ENCODE measurements at places on chromosomes 12 and 14. TPM values are rescaled to one million over a fixed set of nuclear protein-coding genes. Genes with fewer than 3 reads are reported as not detected.

GRCh38 chr12:97299847-97300246 is 162.8 kb upstream of the RMST start:
- H3K4me3 ChIP-seq = no peak overlapping the region
- no peaks in the 10 kb centered on the region for H3K4me1 ChIP-seq
- DNase-seq = no peak
- H3K27ac ChIP-seq = no peak overlapping the region
- peaks cover 5% of the 10 kb centered on the region for H3K27me3 ChIP-seq

GRCh38 chr14:23539248-23540140 is 12.1 kb downstream of the ZFHX2 start:
- no peak overlapping the region for H3K4me3 ChIP-seq
- no peak overlapping the region for H3K27ac ChIP-seq
- peaks cover 6% of the 10 kb centered on the region for H3K4me1 ChIP-seq
- H3K36me3 ChIP-seq = no peaks in the 10 kb centered on the region
- H3K27me3 ChIP-seq = no peaks in the 10 kb centered on the region

VRTN gene
- not detected for total RNA-seq

SUPT16H gene
- 174 TPM for total RNA-seq

FGFR1OP2 gene
- total RNA-seq = 45.7 TPM

GPR132 gene
- total RNA-seq = 31.5 TPM

CRIP2 gene
- 0.37 TPM for total RNA-seq

GRCh38 chr14:85573406-85573805 is 43.5 kb downstream of the FLRT2 start:
- H3K4me1 ChIP-seq = no peaks in the 10 kb centered on the region
- H3K4me3 ChIP-seq = no peak overlapping the region
- no peak for DNase-seq
- no peaks in the 10 kb centered on the region for H3K27me3 ChIP-seq
- H3K27ac ChIP-seq = no peak overlapping the region
- H3K36me3 ChIP-seq = no peaks in the 10 kb centered on the region

DNA sequence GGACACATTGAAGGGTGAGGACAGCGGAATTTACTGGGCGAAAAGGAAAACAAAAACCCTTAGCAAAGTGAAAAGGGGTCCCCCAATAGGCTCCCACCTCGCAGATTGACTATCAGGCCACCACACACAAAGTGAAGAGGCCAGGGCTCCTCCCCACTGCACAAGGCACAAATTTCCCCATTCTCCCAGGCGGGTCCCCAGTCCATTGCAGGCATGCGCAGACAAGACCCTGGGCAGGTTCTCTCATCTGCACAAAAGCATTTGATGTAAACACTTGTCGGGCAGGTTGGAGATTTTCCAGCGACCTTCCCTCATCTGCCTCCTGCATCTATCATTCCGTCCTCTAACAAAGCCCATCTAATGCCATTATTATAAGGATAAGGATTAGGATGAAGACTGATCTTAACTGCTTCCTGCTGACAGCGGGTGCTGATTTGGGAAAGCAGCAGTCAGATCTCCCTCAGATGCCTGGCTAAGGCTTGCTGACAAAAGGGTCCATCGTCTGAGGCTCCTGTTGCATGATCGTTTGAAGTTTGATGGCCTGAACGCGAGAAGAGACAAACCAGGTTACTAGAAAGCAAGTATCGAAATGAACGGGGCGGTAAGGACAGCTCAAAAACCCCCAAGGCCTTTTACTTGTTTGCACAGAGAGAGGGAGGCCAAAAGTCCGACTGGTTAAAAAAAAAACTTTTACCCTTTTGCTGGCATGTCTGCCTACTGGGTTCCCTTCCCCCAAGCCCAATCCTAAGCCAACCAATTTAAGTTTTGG is 14.4 kb downstream of the ASCL4 start:
- H3K4me3 ChIP-seq = no peak overlapping the region
- peaks cover 7% of the 10 kb centered on the region for H3K27me3 ChIP-seq
- H3K36me3 ChIP-seq = no peaks in the 10 kb centered on the region
- no peak overlapping the region for H3K27ac ChIP-seq
- no peak for DNase-seq

- no peak for DNase-seq
- H3K36me3 ChIP-seq = no peaks in the 10 kb centered on the region
- H3K4me1 ChIP-seq = no peaks in the 10 kb centered on the region
- H3K4me3 ChIP-seq = no peak overlapping the region
- peaks cover 2% of the 10 kb centered on the region for H3K27me3 ChIP-seq
These were observed 70.9 kb downstream of the STXBP6 start for GRCh38 chr14:24978862-24979724.

DNA sequence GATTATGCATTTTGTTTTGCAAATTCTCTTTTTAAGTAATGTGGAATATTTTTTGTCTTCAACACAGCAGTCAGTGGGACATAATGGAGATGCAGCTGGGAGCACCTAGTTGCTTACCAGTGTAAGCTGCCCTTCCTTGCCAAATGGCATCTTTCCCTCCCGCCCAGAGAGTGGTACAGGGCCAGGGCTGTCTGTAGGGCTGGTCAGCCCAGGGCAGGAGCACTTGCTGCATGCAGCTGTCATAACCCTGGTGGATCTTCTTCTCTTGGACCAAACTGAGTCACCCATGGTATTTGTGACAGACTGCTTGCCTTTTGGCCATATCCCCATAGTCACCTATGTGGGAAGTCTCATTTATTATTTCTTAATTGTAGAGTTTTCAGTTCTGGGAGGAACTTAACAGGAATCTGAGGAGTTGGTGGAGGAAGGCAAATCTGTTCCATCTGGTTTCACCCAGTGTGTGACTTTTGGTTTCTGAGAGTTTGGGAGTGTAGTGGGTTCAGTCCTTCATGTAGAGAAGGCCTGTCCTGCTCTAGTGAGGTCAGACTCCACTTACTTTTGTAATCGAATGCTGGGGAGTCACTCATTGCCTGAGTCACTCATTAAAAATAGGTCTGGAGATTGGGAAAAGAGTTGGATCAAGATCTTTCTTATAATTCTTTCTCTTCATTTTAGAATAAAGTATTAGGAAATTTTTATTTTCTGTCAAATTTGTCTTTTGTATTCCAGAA is 62.0 kb upstream of the ASPG start:
- peaks cover 16% of the 10 kb centered on the region for H3K27me3 ChIP-seq
- no peaks in the 10 kb centered on the region for H3K36me3 ChIP-seq

GRCh38 chr14:39683691-39684260 is 251.5 kb upstream of the FBXO33 start:
- no peaks in the 10 kb centered on the region for H3K27me3 ChIP-seq
- no peaks in the 10 kb centered on the region for H3K4me1 ChIP-seq
- no peak overlapping the region for H3K27ac ChIP-seq
- no peak overlapping the region for H3K4me3 ChIP-seq
- H3K36me3 ChIP-seq = no peaks in the 10 kb centered on the region

FOXN4 gene
- not detected for total RNA-seq

STAB2 gene
- total RNA-seq = not detected

RAD51AP1 gene
- total RNA-seq = 35.8 TPM

DNA sequence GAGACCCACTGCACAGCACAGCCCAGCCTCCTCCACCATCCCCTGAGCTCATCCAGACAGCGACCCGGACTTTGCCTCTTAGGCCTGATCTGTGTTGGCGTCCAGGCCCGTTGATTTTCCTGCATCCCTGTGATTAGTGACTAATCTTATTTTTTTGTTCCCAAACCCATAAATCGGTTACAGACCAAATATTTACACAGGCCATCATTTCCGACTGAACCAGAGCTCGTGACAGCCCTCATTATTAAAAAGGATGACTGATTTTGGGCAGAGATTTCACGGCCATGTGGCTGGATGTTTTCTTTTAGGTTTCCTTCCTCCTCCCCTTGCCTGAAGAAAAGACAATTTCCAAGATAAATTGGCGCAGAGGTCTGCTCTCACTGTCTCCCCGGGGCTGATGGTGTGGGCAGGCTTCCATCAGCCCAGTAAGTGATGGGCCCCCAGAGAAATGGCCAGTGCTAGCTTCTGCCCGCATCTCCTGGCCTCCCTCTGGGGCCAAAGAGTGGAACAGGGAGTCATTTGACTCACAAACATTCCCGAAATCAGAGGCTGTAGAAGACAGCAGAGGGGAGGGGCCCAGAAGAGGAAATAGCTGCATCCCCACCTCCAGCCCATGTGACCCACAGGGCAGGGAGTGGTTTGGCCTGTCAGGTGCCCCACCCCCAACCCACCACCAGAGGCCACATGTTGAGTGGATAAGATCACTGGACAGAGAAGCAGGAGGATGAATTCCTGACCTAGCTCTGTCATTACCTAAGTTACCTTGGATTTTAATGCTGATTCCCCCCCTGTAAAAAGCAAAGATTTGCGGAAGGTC is 283.5 kb downstream of the KSR2 start:
- H3K27ac ChIP-seq = no peak overlapping the region
- H3K4me3 ChIP-seq = no peak overlapping the region
- no peaks in the 10 kb centered on the region for H3K36me3 ChIP-seq
- no peak for DNase-seq
- H3K4me1 ChIP-seq = no peaks in the 10 kb centered on the region

COCH gene
- 1.2 TPM for total RNA-seq

DNA sequence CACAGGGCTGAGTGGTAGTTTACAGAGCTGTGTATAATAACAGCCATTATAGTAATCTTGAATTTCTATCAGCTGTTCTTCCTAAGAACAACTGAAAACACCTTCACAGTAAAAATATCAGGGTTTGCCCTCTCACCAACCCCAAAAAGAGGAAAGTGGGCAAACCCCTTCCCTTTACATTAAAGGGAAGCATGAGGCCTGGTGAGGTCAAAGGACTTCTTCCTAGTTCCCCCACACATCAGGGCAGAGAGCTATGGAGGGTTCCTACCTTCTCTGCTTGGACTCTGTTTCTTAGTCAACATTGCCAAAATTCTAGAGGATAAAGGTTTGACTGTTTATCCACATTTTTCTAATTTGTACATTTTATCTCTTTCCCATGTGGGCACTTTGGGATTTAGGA is 4.4 kb upstream of the RPAP3 start:
- no peak for DNase-seq
- no peaks in the 10 kb centered on the region for H3K27me3 ChIP-seq
- peaks cover 3% of the 10 kb centered on the region for H3K36me3 ChIP-seq
- H3K27ac ChIP-seq = no peak overlapping the region

GRCh38 chr12:122085591-122085990 is 7.0 kb downstream of the MLXIP start:
- H3K27ac ChIP-seq = peak overlapping the region; percentile 22
- H3K27me3 ChIP-seq = no peaks in the 10 kb centered on the region
- peaks cover 63% of the 10 kb centered on the region for H3K4me1 ChIP-seq
- peaks cover 46% of the 10 kb centered on the region for H3K36me3 ChIP-seq
- no peak for DNase-seq
- H3K4me3 ChIP-seq = no peak overlapping the region

GRCh38 chr12:117774941-117775775 is 193.6 kb downstream of the KSR2 start:
- H3K4me1 ChIP-seq = no peaks in the 10 kb centered on the region
- H3K27ac ChIP-seq = no peak overlapping the region
- no peak overlapping the region for H3K4me3 ChIP-seq
- H3K27me3 ChIP-seq = no peaks in the 10 kb centered on the region
- no peaks in the 10 kb centered on the region for H3K36me3 ChIP-seq
